ENCODE measurements at places on chromosomes 3 and 15.

- peaks cover 4% of the 10 kb centered on the region for H3K27me3 ChIP-seq
- no peaks in the 10 kb centered on the region for H3K36me3 ChIP-seq
- peak overlapping the region; percentile 30 for H3K4me3 ChIP-seq
- no peak for DNase-seq
- peaks cover 11% of the 10 kb centered on the region for H3K4me1 ChIP-seq
These were observed 22.6 kb downstream of the ZNF80 start for GRCh38 chr3:114214542-114215341.

GRCh38 chr3:29827756-29828155, 546.9 kb downstream of the RBMS3 start:
- H3K27ac ChIP-seq = no peak overlapping the region
- no peaks in the 10 kb centered on the region for H3K4me1 ChIP-seq
- H3K4me3 ChIP-seq = no peak overlapping the region
- H3K27me3 ChIP-seq = no peaks in the 10 kb centered on the region
- DNase-seq = no peak

DNA sequence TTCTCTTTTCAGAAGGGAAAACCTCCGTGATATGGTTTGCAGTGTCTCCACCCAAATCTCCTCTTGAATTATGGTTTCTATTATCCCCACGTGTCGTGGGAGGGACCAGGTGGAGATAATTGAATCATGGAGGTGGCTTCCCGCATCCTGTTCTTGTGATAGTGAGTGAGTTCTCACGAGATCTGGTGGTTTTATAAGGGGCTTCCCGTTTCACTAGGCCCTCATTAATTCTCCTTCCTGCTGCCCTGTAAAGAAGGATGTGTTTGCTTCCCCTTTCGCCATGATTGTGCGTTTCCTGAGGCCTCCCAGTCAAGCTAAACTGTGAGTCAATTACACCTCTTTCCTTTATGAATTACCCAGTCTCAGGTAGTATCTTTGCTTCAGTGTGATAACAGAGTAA, 692.7 kb upstream of the GRM7 start:
- H3K36me3 ChIP-seq = no peaks in the 10 kb centered on the region
- H3K4me3 ChIP-seq = no peak overlapping the region
- DNase-seq = no peak
- no peaks in the 10 kb centered on the region for H3K4me1 ChIP-seq
- no peak overlapping the region for H3K27ac ChIP-seq
- H3K27me3 ChIP-seq = no peaks in the 10 kb centered on the region

DNA sequence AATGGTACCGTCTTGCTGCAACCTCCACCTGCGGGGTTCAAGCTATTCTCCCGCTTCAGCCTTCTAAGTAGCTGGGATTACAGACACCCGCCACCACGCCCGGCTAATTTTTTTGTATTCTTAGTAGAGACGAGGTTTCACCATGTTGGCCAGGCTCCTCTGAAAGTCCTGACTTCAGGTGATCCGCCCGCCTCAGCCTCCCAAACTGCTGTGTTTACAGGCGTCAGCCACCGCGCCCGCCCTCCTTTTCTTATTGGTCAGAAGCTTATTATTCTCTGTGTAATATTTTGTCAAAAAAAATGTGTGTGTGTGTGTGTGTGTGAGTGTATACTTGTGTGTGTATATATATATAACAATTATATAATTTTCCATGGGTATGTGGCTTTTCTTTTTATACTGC, 425.6 kb downstream of the CADM2 start:
- no peak for DNase-seq
- no peak overlapping the region for H3K4me3 ChIP-seq
- H3K27ac ChIP-seq = no peak overlapping the region
- no peaks in the 10 kb centered on the region for H3K4me1 ChIP-seq

- no peak overlapping the region for H3K27ac ChIP-seq
- no peaks in the 10 kb centered on the region for H3K36me3 ChIP-seq
- H3K4me1 ChIP-seq = no peaks in the 10 kb centered on the region
- DNase-seq = no peak
- no peak overlapping the region for H3K4me3 ChIP-seq
These were observed 699.5 kb upstream of the NAALADL2 start for GRCh38 chr3:174159604-174160003.

- no peaks in the 10 kb centered on the region for H3K4me1 ChIP-seq
- H3K36me3 ChIP-seq = no peaks in the 10 kb centered on the region
- no peak overlapping the region for H3K4me3 ChIP-seq
These were observed 100.3 kb downstream of the FRMD5 start for GRCh38 chr15:44094781-44095180.

- H3K4me1 ChIP-seq = no peaks in the 10 kb centered on the region
- H3K27ac ChIP-seq = no peak overlapping the region
- peaks cover 79% of the 10 kb centered on the region for H3K36me3 ChIP-seq
These were observed 36.7 kb downstream of the SRP14 start for GRCh38 chr15:40002295-40002694.

- peak overlapping the region; percentile 99 for H3K27ac ChIP-seq
- peak overlapping the region; percentile 93 for H3K4me3 ChIP-seq
- H3K27me3 ChIP-seq = no peaks in the 10 kb centered on the region
- peaks cover 14% of the 10 kb centered on the region for H3K4me1 ChIP-seq
- DNase-seq = no peak
These were observed 874 bp downstream of the INO80 start for GRCh38 chr15:41115161-41115651.

GRCh38 chr3:43132193-43132592, 26.3 kb upstream of the POMGNT2 start:
- no peaks in the 10 kb centered on the region for H3K27me3 ChIP-seq
- H3K27ac ChIP-seq = no peak overlapping the region
- DNase-seq = no peak

DNA sequence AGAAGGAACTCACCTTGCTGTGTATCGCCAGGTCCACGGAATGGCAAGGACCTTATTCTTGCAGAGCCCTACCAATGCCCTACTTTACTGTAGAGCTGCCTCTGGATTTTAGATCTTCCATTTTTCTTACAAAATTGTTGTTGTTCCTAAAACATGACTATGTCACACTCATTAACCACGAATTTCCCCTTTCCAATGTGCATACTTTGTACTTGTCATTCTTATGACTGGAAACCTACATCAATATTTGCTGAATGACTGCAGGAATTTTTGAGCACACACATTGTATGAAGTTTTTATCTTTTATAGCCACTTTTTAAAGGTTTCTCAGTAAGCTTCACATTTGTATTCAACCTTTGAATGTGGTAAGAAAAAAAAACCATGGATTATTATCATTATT, 35.9 kb upstream of the CMSS1 start:
- DNase-seq = no peak
- H3K4me3 ChIP-seq = no peak overlapping the region
- H3K36me3 ChIP-seq = no peaks in the 10 kb centered on the region
- H3K27me3 ChIP-seq = no peaks in the 10 kb centered on the region
- H3K27ac ChIP-seq = no peak overlapping the region

GRCh38 chr3:171837698-171838097, 5.5 kb upstream of the TMEM212 start:
- H3K4me3 ChIP-seq = peak overlapping the region; percentile 1
- peak overlapping the region; percentile 63 for H3K27ac ChIP-seq
- H3K36me3 ChIP-seq = no peaks in the 10 kb centered on the region
- DNase-seq = no peak
- peaks cover 32% of the 10 kb centered on the region for H3K4me1 ChIP-seq

- H3K27me3 ChIP-seq = no peaks in the 10 kb centered on the region
- H3K4me1 ChIP-seq = peaks cover 15% of the 10 kb centered on the region
- no peak for DNase-seq
- peaks cover 65% of the 10 kb centered on the region for H3K36me3 ChIP-seq
- H3K4me3 ChIP-seq = no peak overlapping the region
These were observed 14.5 kb downstream of the ARF4 start for GRCh38 chr3:57582474-57583168.

DNA sequence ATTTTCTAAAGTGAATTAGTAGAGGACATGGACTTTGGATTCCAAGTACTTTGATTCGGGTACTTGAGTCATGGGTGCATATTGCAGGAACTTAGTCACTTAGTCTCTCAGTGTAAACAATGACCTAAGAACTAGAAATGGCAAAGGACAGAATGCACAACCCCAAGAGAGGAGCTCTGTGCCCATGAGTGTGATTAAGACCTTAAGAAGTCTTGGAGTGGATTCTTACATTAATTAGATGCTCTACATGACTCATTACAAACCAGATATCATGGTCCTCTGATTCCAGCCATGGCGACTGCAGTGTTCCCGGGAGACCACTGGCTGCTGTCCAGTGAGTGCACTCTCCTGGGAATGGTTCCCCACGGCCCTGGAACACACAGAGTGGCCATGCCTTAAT, 251.5 kb downstream of the GABRG3 start:
- no peak overlapping the region for H3K27ac ChIP-seq
- H3K4me3 ChIP-seq = no peak overlapping the region
- H3K36me3 ChIP-seq = no peaks in the 10 kb centered on the region

GRCh38 chr3:151281671-151282324, 3.5 kb upstream of the P2RY14 start:
- H3K4me3 ChIP-seq = no peak overlapping the region
- peaks cover 8% of the 10 kb centered on the region for H3K4me1 ChIP-seq
- no peak overlapping the region for H3K27ac ChIP-seq
- H3K36me3 ChIP-seq = no peaks in the 10 kb centered on the region

DNA sequence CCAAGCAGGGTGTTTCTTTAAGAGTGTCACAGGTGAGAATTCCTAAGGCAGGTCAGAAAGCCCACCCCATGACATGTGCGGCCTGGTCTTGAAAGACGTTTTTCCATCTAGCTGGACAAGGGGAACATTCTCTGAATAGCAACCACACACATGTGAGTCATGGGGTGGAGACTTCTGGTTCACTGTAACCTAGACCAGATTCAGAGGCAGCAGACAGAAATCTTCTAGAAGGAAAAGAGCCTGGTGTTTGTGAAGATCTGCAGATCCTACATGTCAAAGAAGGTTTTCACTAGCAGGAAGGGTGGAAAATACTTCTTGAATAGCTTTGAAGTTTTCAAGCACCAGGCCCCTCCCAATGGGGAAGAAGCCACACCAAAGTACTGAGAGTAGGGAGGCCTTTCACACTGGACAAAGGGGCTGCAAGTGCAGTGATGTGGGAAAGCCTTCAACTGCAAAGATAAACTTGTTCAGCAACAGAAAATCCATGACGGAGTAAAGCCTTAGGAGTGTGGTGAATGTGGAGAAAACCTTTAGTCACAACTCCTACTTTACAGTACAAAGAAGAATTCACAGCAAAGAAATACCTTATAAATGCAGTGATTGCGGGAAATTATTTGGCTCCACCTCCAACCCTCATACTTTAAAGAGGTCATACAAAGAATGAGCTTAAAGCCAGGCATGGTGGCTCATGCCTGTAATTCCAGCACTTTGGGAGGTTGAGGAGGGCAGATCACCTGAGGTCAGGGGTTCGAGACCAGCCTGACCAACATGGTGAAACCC, 17.6 kb downstream of the ADAM10 start:
- no peaks in the 10 kb centered on the region for H3K36me3 ChIP-seq
- no peak for DNase-seq
- H3K27ac ChIP-seq = no peak overlapping the region
- no peak overlapping the region for H3K4me3 ChIP-seq
- H3K4me1 ChIP-seq = peaks cover 14% of the 10 kb centered on the region

GRCh38 chr15:52095597-52096262, 16.8 kb downstream of the BCL2L10 start:
- H3K36me3 ChIP-seq = no peaks in the 10 kb centered on the region
- no peak for DNase-seq
- peaks cover 20% of the 10 kb centered on the region for H3K4me1 ChIP-seq
- no peak overlapping the region for H3K27ac ChIP-seq
- H3K4me3 ChIP-seq = no peak overlapping the region
- no peaks in the 10 kb centered on the region for H3K27me3 ChIP-seq

DNA sequence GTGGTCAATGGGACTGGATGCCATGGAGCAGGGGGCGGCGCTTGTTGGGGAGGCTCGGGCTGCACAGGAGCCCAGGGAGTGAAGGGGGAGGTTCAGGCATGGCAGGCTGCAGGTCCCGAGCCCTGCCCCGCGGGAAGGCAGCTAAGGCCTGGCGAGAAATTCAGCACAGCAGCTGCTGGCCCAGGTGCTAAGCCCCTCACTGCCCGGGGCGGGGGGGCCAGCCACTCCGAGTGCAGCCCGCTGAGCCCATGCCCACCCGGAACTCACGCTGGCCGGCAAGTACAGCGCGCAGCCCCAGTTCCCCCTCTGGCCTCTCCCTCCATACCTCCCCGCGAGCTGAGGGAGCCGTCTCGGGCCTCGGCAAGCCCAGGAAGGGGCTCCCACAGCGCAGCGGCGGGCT, 11.3 kb downstream of the KLHDC8B start:
- H3K36me3 ChIP-seq = no peaks in the 10 kb centered on the region
- no peaks in the 10 kb centered on the region for H3K4me1 ChIP-seq
- no peak overlapping the region for H3K27ac ChIP-seq
- no peak overlapping the region for H3K4me3 ChIP-seq
- DNase-seq = no peak

DNA sequence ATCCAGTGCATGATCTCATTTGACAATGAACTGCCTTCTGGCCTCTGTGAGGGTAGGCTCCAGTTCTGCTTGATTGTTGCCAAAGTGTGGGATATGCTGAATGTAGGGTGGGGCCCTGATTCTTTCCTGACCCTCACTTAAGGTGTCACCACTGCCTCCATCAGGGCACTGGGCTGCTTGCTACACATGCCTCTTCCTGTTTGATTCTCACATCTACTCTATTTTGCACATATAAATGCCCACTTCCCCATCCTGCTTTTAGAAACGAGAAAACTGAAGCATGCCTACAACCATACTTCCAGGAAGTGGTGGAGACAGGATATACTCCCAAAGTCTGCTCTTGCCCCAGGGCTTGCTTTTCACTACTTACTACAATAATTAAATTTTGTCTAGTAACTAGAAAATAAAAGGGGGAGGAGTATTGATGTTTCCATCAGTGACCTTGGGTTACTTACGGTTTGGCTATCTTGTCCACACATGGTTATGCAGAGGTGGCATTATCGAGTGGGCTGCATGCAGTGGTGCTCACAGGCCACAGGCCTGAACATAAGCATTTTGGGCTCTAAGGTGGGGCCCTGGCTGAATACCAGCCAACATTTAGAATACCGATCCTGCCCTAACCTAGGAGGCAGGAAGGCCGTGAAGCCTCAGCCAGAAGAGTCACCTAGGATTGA, 6.7 kb downstream of the ZDHHC3 start:
- no peak overlapping the region for H3K4me3 ChIP-seq
- no peaks in the 10 kb centered on the region for H3K27me3 ChIP-seq
- H3K4me1 ChIP-seq = peaks cover 54% of the 10 kb centered on the region
- H3K27ac ChIP-seq = no peak overlapping the region
- no peak for DNase-seq

DNA sequence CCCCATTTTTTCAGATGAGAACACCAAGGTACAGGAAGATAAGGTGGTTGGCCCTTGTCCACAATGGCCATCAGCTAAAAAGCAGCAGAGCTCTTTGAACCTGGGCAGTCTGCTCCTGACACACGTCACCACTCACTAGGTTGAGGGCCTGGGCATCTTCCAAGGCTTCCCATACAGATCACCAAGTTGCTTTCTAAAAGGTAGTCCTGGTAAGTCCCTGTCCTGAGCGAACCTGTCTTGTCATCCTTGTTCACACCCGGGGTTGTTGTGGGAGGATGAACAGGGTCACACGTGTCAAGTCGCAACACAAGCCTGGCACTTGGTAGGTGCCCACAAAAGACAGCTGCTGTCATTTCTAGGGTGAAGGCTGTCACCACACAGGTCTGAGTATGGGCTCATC, 260.4 kb downstream of the EPHB1 start:
- H3K4me1 ChIP-seq = no peaks in the 10 kb centered on the region
- H3K27me3 ChIP-seq = no peaks in the 10 kb centered on the region
- no peak overlapping the region for H3K4me3 ChIP-seq
- no peak for DNase-seq
- no peaks in the 10 kb centered on the region for H3K36me3 ChIP-seq
- H3K27ac ChIP-seq = no peak overlapping the region

Data from upper lobe of right lung (tissue), 1 donor.